ENCODE measurements at places on chromosomes 1 and 21.

DNA sequence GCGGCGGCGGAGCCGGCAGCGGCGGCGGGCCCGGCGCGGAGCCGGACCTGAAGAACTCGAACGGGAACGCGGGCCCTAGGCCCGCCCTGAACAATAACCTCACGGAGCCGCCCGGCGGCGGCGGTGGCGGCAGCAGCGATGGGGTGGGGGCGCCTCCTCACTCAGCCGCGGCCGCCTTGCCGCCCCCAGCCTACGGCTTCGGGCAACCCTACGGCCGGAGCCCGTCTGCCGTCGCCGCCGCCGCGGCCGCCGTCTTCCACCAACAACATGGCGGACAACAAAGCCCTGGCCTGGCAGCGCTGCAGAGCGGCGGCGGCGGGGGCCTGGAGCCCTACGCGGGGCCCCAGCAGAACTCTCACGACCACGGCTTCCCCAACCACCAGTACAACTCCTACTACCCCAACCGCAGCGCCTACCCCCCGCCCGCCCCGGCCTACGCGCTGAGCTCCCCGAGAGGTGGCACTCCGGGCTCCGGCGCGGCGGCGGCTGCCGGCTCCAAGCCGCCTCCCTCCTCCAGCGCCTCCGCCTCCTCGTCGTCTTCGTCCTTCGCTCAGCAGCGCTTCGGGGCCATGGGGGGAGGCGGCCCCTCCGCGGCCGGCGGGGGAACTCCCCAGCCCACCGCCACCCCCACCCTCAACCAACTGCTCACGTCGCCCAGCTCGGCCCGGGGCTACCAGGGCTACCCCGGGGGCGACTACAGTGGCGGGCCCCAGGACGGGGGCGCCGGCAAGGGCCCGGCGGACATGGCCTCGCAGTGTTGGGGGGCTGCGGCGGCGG is 1.0 kb downstream of the ARID1A start:
- peak; percentile 61 for DNase-seq

- DNase-seq = no peak
Measured at GRCh38 chr1:69492286-69492685, 75.4 kb upstream of the LRRC7 start.

- no peak for DNase-seq
Measured at GRCh38 chr1:55006931-55007330, 8.2 kb downstream of the BSND start.

GRCh38 chr1:12370333-12370975 is 140.6 kb downstream of the VPS13D start:
- no peak for DNase-seq

GRCh38 chr1:4778056-4778455 is 123.6 kb downstream of the AJAP1 start:
- peak; percentile 52 for DNase-seq

DNA sequence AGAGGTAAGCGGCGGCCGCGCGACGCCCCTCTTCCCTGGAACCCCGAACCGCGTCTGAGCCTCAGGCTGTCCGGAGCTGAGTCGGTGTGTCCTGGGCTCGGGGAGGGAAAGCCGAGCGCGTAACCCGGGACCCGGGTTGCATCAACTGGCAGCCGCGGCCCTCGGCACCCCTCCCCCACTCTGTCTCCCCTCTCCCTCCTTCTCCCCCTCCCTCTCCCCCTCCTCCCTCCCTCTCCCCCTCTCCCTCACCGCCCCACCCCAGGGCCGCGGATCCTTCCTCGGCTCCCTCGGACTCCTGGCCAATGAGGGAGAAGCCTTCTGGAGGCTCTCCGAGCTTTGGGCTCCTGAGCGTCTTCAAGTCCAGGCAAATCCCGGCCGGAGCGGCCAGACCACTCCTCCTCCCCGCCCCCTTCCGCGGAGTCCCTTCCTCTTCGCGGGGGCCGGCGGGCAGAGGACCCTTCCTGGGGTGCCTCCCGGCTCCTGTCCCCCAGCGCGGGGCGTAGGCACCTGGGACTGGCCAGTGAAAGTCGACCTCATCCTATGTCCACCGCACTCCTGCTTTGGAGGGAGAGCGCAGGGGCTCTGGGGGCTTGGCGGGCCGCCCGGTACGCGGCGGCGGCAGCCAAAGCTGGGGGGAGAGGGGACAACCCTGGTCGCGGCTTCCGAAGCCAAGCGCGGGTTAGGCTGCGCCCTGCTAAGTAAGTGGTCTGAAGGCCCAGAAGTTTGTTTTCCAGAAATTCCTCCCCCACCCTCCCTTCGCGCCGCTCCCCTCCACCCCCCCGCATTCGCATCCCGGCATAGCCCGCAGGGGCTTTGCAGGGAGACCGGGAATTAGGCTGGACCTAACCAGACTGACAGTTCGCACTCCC is 850 bp downstream of the SESN2 start:
- peak; percentile 97 for DNase-seq

GRCh38 chr1:106396020-106396419 is 660.5 kb upstream of the PRMT6 start:
- DNase-seq = no peak

GRCh38 chr1:43836267-43836951 is 97.2 kb upstream of the ARTN start:
- DNase-seq = no peak

- DNase-seq = no peak
Measured at GRCh38 chr1:13549021-13549420, 34.6 kb upstream of the PDPN start.

DNA sequence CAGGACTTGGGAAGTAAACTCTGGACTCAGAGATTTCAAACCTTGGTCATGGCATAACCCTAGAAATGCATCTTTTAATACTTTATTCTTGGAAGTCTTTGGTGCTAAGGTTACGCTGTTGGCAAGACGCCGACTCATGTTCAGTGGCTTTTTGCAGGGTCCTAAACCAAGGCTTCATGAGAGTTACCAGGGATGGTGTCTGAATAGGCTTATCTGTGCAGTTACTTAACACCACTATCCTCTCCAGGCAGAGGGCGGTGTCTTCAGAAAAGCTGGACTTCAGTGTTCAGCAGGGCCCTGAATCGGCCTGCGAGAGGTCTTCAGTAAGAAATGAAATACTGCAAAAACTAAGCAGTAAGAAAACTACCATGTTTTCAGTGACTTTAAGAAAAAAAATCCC is 58.3 kb downstream of the SIM2 start:
- peak; percentile 49 for DNase-seq

DNA sequence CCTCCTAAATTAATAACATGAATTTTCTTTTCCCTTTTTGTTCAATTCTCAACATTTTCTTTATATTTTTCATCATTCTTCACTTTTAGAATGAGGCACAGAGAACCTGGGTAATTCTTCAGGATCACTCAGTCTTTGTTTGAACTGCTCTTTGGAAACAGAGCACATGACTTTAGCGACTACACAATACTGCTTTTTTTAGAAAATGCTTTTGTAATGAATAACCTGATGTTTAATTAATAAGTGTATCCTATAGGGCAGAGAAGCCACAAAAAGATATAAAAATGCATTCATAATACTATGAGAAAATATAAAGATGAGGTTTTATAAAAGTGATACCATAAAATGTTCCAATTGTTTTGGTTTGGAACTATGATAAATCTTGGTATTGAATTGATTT is 77.8 kb downstream of the LRRC7 start:
- DNase-seq = no peak

DNA sequence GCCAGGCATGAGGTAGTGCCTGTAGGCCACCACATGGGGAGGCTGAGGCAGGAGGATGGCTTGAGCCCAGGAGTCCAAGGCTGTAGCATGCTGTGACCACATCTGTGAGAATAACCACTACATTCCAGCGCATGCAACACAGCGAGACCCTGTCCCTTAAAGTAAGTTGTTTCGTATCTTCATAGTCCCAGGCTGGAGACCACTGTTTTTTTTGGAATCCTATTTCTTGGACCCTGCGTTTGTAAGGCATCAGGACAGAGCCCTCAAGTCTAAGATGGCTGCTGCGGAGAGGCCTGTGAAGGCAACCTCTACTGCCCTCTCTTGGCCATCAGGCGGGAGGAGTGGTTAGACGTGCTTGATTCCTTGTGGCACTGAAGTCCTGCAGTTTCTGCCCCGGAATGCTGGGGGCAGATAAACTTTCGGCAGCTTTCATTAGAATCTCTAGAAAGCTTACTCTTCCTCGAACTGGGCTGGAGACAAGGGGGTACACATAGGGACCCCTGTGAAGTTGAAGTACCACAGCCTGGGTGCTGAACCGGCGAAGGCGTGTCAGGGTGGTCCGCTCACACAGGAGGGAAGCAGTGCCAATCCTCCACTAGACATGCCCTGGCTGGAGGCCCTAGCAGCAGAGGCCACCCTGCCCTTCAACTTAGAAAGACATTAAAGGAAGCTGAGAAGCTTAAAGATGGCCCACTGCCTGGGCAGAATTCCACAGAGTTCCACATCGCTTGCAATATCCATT is 36.6 kb downstream of the RABIF start:
- DNase-seq = peak; percentile 82

- DNase-seq = no peak
Measured at GRCh38 chr1:99677416-99677815, 31.5 kb downstream of the PALMD start.

- no peak for DNase-seq
Measured at GRCh38 chr1:228147768-228148167, 2.0 kb upstream of the GJC2 start.

DNA sequence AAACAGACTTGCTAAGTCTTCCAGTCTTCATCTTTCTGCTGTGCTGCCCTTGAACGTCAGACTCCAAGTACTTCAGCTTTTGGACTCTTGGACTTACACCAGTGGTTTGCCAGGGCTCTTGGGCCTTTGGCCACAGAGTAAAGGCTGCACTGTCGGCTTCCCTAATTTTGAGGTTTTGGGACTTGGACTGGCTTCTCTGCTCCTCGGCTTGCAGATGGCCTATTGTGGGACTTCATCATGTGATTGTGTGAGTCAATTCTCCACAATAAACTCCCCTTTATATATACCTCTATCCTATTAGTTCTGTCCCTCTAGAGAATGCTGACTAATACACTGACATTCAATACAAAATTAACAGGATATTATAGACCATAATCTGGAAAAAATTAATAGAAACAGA is 628.1 kb downstream of the PLPP3 start:
- no peak for DNase-seq

DNA sequence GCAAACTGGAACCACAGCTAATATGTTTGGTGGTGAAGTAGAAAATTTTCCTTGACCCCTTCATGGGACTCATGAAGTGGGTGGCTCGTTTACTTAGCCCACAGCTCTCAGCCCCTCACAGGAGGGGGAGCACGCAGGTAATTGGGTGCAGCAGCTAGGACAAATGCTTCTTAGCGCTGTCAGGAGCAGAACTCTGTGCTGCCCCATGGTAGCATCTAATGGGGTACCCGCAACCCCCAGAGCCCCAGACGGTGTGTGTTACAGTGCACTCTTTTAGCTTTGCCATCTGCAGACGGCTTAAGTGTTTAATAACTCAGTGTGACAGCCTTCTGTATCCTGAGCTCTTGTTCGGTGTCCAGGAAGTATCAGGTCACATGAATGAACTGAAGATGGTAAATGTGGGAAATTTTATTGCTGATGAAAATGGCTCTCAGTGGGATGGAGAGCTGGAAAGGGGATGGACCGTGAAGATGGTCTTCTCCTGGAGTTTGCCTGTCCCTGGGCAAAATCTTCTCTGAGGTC is 189.6 kb upstream of the ZRANB2 start:
- DNase-seq = no peak

DNA sequence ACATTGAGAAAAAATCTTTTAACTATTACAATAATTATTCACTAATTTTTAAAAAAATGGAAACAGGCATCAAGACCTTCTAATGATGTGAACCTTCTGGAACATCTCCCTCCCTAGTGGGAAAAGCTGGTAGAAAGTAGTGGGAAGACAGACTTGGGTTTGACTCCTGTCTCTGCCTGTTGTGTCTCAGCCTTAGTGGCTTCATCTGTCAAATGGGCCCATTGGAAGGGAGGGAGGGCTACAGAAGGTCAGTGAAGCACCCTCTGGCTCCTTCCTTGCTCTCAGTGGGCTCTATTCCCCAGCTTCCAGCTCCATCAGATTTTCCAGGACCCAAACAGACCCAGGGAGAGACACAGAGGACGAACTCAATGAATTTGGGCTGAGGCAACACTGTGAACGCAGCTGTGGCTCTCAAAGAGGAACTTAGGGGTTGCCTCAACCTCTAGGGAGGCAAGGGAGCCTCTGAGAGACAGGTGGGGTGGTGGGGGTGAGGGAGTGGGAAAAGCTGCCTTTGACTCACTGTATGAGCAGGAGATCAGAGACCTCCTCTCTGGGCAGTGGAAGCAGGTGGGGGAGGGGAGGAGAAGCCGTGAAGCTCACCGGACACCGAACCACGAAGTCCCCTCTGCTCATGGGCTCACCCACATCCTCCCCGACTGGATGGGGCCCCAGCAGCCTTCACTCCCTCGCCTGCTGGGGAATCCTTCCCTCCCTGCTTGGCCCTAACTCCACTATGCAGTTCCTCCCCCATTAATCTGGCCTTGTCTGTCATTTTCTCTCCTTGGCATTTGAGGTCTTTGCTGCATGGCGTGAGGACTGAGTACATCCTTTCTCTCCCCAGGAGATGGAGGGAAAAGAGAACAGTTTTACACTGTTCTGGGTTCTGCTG is 4.5 kb downstream of the CNR2 start:
- DNase-seq = no peak

- no peak for DNase-seq
Measured at GRCh38 chr1:228218513-228219244, 10.8 kb downstream of the OBSCN start.

- DNase-seq = no peak
Measured at GRCh38 chr1:232550007-232550406, 79.9 kb downstream of the SIPA1L2 start.

DNA sequence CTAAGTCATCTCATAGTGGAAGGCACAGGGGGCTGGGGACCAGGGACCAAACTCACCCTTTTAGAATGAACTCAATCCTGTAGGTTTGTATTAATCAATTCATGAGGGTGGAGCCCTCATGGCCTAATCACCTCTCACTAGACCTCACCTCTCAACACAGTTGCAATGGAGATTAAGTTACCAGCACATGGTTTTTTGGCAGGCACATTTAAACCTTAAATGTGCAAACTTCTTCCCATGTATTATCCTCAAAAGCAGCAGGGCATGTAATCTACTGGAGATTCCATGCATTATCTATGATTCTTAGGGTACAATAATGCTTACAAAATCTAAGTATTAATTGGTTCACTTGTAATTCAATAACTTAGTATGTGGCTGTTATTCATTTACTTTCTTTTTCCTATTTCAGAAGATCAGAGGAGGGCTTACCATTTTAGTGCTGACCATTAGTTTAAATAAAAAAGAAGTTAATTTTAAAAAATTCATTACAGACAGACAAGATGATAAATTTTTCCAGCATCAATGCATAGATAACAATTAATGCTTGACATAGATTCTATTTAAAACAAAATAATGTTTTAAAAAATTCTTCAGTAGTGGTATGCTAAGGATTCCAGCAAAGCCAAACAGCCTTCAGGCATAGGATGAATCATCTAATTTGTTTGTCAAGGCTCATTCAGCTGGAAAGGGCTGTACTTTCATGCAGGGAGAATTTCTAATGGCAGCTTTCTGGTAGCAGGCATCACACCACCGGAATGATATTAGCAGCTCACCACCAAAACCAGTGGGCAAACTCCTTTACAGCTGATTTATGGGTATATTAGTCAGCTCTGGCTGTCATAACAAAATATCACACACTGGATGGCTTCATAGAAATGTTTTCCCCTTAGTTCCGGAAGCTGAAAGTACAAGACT is 124.6 kb upstream of the ZNF648 start:
- DNase-seq = peak; percentile 29

GRCh38 chr1:173529106-173529505 is 52.0 kb downstream of the PRDX6 start:
- no peak for DNase-seq

- DNase-seq = no peak
Measured at GRCh38 chr1:172938681-172939080, 112.1 kb downstream of the TNFSF18 start.

Data from neural progenitor cell (in vitro differentiated cells).